Left colon (tissue), 2 donors: ENCODE measurements at places on chromosomes 3 and 15. TPM values are rescaled to one million over a fixed set of nuclear protein-coding genes. Genes with fewer than 3 reads are reported as not detected.

Gene PLA2G4D
- 0.18 TPM for total RNA-seq

Gene CHRNA5
- total RNA-seq, result 6.9 TPM

Gene CLRN1
- not detected for total RNA-seq

Gene WDR49
- total RNA-seq, result not detected

Gene C3orf70
- 13.7 TPM for total RNA-seq

Gene SCN11A
- 0.61 TPM for total RNA-seq

Gene PPM1L
- total RNA-seq, result 16.9 TPM

Gene SLC12A1
- not detected for total RNA-seq

Gene HESX1
- not detected for total RNA-seq

Gene MAP3K13
- 51.0 TPM for total RNA-seq
